ENCODE measurements at places on chromosomes 4 and X.
A peak's percentile ranks its signal among the peaks of the same experiment; 100 is the strongest.

DNA sequence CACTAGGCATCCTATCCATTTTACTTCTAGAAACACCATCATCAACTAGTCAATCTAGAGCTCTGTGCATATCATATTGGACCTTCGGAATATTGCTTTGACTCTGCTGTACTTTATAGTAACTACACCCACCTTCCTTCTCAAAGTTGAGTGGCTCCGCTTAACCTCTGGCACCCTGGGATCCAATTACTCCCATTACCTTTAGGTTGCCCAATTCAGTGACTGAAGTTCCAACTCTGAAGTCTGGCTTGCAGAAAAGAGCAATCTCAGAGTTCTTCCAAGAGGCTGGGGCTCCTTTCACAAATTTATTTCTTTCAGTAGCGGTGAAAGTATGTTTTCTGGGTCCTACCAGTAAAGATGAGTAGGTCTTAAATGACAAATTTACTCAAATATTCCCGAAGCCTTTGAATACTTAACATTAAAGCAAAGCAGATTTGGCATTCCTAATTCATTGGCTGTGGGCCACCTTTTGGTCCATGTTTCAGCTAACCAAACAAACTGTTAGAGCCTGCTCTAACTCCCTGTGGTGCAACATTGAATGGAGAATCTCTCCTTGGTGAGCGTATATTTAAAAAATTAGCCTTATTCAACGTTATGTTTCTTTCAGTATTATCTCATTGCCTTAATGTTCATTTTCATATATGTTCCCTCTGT, 1215.8 kb downstream of the RAPGEF2 start:
- no peak for DNase-seq

DNA sequence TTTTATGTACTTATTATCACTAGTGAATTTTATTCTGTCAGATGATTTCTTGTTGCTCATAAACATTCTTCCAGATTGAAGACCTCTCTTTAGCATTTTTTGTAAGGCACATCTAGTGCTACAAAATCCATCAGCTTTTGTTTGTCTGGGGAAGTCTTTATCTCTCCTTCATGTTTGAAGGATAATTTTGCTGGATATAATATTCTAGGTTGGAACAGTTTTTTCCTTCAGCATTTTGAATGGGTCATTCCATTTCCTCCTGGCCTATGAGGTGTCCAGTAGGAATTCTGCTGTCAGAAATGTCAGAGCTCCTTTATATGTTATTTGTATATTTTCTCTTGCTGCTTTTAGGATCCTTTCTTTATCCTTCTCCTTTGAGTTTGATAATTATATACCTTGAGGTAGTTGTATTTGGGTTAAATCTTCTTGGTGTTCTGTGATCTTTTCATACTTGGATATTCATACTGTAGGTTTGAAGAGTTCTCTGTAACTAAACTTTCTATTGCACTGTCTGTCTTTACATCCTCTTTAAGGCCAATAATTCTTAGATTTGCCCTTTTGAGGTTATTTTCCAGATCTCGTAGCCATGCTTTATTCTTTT, 58.3 kb downstream of the PTPN13 start:
- no peak for DNase-seq

- peak; percentile 2 for DNase-seq
Observed at GRCh38 chr4:176902710-176903323, 110.1 kb upstream of the VEGFC start.

GRCh38 chrX:100643212-100643611, 787 bp upstream of the SRPX2 start:
- no peak for DNase-seq

DNA sequence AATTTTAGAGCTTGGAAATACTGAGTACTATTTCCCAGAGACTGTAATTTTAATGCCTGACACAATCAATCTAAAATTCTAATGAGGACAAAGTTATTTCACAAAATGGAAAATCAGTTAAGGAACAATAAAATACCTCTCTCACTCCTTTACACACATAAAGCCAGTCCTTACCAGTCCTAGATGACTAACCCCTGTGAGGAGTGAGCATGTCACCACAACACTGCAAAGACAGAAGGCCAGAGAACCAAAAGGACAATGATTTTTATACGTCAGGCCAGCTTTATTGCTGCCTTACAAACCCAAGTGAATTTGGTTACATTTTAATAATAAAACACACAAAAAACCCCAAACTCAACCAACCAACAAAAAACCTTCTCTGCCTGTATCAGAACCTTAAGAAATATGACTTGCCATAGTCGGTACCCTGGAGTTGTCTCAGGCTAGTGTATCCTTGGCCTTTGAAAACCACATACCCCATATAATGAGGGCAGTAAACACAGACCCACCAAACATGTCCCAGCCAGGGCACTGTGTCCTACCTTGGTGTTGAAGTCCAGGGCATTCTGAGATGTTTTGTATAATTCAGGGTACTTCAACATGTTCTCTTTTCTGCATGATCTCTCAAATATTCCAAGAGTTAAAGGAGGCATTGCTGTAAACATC, 57.6 kb downstream of the SHISA3 start:
- DNase-seq = no peak

GRCh38 chrX:32191316-32191715, 1020.0 kb downstream of the DMD start:
- no peak for DNase-seq

All from GM18507 (cell line).